ENCODE measurements at places on chromosomes 11 and 22. TPM values are rescaled to one million over a fixed set of nuclear protein-coding genes. Genes with fewer than 3 reads are reported as not detected.

Gene MOB2
- total RNA-seq: 52.4 TPM

- no peak overlapping the region for H3K4me3 ChIP-seq
- peak overlapping the region; percentile 56 for H3K27ac ChIP-seq
- no peak for DNase-seq
- H3K36me3 ChIP-seq: peaks cover 78% of the 10 kb centered on the region
These were observed 20.6 kb downstream of the IGHMBP2 start for GRCh38 chr11:68924073-68924925.

DNA sequence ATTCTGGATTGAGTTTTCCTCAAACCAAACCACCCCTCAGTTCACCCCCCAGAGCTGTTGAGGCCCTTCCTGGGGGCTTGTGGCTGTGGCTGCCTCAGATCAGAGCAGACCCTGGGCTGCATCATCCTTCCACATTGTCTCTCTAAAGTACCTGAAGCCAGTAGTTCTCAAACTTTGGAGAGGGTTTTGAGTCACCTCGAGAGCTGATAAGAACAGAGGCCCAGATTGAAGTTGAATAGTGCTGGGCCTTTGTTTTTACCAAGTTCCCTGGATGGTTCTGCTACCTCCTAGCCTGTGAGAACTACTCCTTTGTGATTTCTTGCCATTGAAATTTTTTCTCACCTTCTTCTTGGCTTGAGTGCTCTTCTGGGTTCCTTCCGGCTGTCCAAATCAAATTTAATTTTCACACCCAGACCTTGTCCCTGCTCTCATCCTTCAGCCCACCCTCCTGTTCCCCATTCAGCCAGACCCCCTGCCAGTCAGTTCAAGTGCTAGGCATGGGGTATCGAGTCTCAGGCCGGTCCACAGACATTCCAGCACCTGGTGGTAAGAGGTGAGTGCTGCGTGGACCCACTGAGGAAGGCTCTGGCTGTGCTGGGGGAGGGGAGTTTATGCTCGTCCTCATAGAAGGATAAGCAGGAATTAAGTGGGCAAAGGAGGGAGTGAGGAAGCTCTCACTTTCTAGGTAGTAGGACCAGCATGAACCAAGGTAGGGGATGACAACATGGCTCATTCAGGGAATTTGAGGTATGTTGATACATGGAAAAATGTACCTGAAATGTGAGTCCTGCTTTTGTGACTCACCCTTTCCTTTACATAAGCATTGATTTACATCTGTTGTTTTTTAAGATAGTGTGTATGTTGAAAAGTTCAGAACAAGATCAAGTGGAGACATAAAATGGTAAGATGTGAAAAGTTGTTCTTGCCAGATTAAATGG is 116.5 kb downstream of the PTPRJ start:
- peaks cover 36% of the 10 kb centered on the region for H3K4me1 ChIP-seq
- H3K27ac ChIP-seq: no peak overlapping the region
- no peaks in the 10 kb centered on the region for H3K27me3 ChIP-seq
- H3K36me3 ChIP-seq: no peaks in the 10 kb centered on the region

DNA sequence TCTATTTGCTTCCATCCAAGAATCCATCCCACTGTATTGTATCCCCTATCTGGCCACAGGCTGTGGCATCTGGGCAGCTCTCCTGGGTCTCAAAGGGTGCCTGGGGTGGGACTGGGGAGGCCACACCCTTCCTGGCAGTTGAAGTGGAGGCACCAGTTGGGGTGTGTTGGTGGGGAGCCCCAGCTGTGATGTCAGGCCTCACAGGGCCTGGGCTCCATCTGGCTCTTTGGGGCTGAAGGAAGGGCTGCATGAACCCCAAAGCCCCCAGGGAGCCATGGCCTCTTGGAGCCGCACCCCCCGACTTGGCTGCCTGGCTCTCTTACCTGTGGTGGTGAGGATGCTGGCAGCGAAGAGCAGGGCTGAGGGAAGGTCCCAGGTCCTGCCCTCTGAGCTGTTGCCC is 469 bp downstream of the KCNK7 start:
- no peak overlapping the region for H3K4me3 ChIP-seq
- no peak overlapping the region for H3K27ac ChIP-seq
- H3K27me3 ChIP-seq: no peaks in the 10 kb centered on the region
- H3K4me1 ChIP-seq: peaks cover 37% of the 10 kb centered on the region
- no peak for DNase-seq

- no peak for DNase-seq
- peaks cover 3% of the 10 kb centered on the region for H3K4me1 ChIP-seq
- H3K27ac ChIP-seq: no peak overlapping the region
- no peak overlapping the region for H3K4me3 ChIP-seq
- no peaks in the 10 kb centered on the region for H3K27me3 ChIP-seq
These were observed 17.3 kb downstream of the FCHSD2 start for GRCh38 chr11:73124800-73125199.
